ENCODE measurements at places on chromosomes 2 and 18.

GRCh38 chr2:224405841-224406370 lies 4.0 kb upstream of the FAM124B start:
- DNase-seq, result no peak

- DNase-seq, result no peak
Observed at GRCh38 chr2:203689426-203690116, 16.9 kb upstream of the CD28 start.

GRCh38 chr2:109125593-109126500 lies 3.2 kb upstream of the SH3RF3 start:
- peak; percentile 94 for DNase-seq

- no peak for DNase-seq
Observed at GRCh38 chr2:176087330-176088047, 3.7 kb upstream of the EVX2 start.

DNA sequence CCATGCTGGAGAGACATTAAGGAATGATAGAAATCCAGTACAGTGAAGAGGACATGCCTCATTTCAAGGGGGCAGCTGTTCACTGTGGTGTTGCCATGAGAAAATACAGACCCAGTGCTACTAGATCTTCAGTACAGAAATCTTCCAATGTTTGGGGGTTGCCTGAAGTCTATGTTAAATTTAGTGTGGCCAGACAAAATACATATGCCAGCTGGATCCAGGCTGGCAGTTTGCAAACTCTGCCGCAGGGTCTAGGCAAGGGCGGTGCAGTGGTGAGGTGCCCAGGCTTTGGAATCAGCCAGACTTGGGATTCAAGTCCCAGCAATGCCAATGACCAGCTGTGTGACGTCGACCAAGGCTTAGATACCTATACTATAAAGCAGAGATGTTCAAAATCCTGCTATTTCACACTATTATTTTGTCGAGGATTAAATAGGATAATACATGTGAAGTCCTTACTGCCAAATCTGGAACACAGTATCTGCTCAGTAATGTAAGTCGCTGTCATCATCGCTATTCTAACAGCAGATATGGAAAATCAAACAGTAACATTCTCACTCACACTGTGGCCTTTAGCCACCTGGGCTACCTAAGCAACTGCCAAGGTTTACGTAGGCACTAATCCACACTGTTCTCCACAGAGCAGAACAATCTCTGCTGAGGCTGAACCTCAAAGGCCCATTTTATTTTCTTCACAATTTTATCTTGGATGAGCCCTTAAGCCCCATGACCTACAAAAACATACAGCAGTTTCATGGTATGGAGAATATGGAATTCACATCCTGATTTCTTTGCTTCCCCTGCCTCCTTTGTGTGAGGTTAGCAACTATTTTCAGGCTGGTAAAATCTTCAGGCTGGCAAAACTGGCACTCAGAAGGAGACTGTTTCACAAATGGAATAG lies 5.9 kb upstream of the TMSB10 start:
- DNase-seq, result no peak

DNA sequence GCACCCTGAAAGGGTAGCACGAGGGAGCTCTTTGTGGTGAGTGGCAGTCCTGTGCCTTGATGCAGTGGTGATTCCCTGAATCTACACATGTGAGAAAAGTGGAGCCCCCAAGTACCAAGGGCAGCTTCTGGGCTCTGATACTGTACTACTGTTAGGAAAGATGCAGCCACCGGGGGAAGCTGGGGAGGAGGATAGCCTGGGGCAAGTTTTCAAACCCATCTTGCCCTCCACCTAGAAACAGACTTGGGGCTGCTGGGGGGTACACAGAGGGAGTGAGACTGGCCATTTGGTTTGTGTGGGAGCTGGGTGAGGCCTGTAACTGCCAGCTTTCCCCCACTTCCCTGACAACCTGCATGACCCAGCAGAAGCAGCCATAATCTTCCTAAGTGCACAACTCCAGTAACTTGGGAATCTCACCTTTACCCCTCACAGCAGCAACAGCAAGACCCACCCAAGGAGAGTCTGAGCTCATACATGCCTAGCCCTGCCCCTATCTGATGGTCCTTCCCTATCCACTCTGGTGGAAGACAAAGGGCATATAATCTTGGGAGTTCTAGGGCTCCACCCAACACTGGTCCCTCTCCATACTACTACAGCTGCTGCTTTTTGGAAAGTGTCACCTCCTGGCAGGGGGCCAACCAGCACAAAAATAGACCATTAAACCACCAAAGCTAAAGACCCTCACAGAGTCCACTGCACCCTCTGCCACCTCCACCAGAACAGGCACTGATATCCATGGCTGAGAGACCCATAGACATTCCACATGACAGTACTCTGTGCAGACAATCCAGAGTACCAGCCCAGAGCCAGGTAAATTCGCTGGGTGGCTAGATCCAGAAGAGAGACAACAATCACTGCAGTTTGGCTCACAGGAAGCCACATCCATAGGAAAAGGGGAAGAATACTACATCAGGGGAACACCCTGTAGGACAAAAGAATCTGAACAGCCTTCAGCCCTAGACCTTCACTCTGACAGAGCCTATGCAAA lies 8.2 kb downstream of the MALL start:
- DNase-seq, result no peak

- no peak for DNase-seq
Observed at GRCh38 chr2:100283724-100284501, 38.4 kb downstream of the LONRF2 start.

- no peak for DNase-seq
Observed at GRCh38 chr2:152426801-152427200, 91.8 kb downstream of the FMNL2 start.

DNA sequence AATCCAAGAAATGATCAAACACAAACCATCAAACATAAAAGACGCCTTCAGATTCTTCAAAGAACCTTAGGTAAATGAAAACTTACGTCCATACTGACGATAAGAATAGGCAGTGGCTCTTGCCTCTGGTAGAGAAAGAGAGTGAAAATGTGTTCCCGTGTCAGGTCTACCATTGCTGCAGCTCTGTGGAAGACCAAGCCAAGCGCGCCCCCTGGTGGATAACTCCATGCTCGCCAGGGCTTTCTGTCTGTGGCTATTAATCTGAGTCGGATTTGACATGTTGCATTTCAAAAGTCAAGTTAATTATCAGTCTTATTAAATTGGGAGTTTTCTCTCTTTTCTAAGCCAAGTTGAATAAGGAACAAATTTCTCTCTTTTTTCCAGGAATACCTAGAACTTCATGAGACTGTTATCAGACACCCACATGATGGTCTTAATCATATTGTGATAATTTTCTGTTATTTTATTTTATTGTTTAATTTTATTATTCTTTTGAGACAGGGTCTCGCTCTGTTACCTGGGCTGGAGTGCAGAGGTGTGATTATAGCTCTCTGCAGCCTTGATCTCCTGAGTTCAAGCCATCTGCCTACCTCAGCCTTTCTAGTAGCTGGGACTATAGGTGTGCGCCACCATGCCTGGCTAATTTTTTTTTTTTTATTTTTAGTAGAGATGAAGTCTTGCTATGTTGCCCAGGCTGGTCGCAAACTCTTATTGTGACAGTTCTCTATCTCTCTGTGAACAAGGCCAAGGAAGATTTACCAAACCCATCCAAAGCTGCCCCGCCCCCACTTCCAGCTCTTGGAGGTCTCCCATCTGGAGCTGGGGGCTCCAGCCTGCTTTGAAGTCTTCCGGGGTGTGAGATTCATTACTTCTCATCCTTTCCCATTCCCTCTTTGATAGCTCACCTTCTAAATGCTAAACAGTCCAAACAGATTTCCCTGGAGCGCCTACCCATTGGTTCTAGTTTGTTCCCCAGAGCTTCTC lies 15.8 kb upstream of the ZAP70 start:
- peak; percentile 9 for DNase-seq

DNA sequence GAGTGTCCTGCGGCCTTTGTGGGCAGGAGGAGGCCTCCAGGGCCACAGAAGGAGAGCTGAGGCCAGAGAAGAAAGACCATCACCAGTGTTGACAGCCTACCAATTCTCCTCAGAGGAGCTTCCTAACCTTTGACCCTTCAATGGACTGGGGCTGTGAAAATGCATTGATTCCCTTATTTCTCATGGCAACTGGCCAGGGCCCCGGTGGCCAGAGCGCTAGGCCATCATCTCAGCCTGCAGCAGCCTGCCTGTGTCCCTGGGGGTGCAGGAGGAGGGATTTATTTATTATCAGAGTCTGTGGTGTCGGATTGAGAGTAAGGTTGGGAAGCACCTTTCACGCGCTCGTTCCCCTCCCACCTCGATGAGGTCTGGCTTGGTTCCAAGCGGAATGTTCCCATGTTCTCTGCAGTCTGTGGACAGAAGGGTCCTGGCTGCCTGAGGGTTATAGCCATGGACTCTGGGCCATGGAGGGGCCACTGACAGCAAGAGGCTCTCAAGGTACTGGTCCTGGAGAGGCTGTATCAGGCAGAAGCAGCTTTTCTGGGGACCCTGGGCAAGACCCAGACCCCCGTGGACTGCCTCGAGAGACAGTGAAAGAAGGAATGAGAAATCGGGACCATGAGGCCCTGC lies 53.8 kb downstream of the CYP27C1 start:
- DNase-seq, result no peak

DNA sequence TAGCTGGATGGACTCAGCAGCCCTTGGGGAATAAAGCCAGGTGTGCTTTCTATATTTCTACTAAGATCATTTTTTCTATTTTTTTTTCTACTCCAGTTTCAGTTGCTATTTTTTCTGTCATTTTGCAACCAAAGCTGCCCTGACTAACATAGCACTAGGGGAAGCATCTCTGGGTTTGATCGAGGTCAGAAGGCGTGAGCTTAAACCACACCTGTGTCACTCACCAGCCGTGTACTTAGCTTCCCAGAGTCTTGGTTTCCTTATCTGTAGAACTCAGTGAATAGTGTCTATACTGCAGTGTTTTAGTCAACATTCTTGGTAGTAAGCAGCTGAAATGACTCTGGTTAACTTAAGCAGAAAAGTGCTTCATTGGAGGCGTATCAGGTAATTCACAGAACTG lies 489.6 kb upstream of the SPRED2 start:
- no peak for DNase-seq

DNA sequence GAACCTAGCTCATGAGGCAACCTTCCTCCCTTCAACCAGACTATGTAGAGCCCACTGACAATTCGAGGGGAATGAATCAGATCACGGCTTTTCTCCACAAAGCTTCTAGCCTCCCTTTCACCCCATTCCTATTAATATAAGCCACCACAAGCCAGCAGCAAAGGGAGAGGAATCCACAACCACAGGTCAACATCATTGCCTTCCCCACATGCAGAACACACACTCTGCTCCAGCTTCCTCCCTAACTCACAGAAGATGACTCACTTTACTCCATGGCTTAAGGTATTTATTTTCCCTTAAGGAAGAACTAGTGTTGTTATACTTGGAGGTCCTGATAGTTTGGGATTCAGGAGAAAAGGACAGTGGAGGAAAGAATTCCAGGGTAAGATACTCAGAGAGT lies 272.2 kb downstream of the C1D start:
- DNase-seq, result peak; percentile 76

DNA sequence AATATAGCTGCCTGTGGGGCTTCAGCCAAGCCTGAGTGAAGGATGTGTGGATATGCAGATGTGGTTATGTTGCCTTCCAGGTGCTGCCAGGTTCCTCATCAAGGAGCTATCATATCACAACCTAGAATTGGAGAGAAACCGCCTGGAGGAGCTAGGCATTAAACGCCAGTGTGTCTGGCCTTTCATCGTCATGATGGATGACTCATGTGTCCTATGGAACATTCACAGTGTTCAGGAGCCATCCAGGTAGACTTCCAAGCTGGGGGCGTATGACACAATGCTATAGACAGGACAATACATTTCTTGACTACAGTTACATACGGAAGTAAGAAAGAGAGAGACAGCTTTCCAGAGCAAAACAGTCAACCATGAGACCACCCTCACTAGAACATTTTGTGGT lies 86.8 kb downstream of the ESCO1 start:
- DNase-seq, result no peak

- no peak for DNase-seq
Observed at GRCh38 chr18:58975296-58975695, 110.6 kb downstream of the ZNF532 start.

DNA sequence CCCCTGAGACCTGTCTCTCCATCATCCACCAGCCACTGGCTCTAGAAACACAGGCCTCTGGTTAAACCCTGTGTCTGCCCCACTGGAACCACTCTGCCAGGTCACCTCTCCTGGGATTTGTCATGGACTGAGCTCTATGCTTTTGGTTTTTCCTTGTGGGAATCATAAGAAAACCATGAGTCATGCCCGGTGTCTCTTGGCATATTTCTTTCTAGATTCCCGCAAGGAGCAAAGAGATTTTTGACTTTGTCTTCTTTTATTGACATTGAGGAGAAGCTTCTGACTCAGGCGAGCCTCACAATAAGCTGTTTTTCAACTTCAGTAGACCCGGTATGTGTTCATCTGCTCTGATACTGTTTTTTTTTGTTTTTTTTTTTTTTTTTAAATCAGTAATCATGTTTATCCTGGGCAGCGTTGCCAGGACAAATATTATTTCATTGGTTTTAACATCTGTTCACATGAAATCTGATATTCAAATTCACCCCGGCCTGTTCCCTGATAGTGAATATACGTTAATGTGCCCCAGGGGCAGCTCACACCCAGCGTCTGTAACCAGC lies 207.1 kb downstream of the ACKR3 start:
- peak; percentile 41 for DNase-seq

DNA sequence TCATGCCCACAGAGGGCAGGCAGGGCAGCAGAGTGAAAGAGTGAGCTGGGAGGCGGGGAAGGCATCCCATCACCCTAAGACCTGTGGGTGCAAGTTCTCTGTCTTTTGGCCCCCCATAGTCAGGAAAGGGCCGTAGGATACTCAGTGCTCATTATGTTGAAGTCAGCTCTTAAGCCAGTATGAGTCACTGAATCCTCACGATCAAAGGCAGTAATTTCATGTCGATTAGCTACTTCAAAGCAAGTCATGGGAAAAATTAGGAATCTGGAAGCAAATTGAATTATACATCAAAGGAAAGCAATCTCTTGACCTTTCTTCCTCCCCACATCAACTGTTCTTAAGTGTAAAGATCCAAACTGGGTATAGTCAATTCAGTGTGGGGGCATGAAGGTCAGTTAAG lies 178.9 kb downstream of the FHOD3 start:
- DNase-seq, result no peak

- DNase-seq, result no peak
Observed at GRCh38 chr2:198186257-198186656, 381.9 kb downstream of the PLCL1 start.
